ENCODE measurements at places on chromosomes 12 and 14. TPM values are rescaled to one million over a fixed set of nuclear protein-coding genes. Genes with fewer than 3 reads are reported as not detected.

DNA sequence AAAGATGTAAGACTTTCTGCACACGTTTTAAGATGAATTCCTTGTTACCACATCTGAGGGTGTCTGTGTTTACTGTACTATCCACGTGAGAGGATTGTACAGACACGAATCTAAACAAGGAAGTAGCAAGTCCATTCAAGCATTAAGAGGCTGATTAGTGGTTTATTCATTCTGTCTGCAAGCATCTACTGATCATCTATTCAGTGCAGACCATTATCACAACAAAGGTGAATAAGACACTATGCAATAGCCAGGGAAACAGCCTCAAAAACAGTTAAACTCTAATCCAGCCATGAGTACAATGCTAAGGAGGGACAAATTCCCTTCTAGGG is 111.6 kb upstream of the PZP start:
- no peak for DNase-seq

GRCh38 chr12:67722296-67722695 is 73.8 kb downstream of the DYRK2 start:
- no peak for DNase-seq

DNA sequence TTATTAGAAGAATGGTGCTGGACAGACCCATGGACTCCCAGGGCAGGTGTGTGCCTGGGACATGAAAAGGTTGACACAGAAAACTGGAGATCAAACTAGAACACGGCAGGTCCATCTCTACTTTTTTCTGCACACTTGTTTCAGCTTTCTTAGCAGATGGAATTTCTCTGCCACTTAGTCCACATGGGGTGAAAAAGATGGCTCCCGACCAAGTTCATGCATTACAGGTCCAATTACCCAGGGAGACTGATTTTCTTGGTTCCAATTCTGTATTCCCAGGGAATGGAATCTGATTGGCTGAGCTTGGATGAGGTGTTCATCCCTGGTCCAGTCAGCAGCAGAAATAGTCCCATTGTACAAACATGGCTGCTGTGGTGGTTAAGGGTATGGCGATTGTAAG is 238.9 kb upstream of the SRRM4 start:
- DNase-seq, result no peak

FOXN4 gene
- polyA plus RNA-seq, result 0.24 TPM

GLT8D2 gene
- polyA plus RNA-seq, result 61.3 TPM

TTC6 gene
- 0.07 TPM for polyA plus RNA-seq
